ENCODE measurements at places on chromosomes 3 and 15.
A peak's percentile ranks its signal among the peaks of the same experiment; 100 is the strongest.

GRCh38 chr3:78940128-78940527, 827.7 kb downstream of the ROBO1 start:
- no peak for DNase-seq

- no peak for DNase-seq
Measured at GRCh38 chr15:81411051-81411450, 37.0 kb upstream of the TMC3 start.

GRCh38 chr3:172142051-172142863, 102.9 kb downstream of the FNDC3B start:
- peak; percentile 89 for DNase-seq

GRCh38 chr3:194956697-194957396, 271.2 kb downstream of the FAM43A start:
- DNase-seq: no peak

- DNase-seq: no peak
Measured at GRCh38 chr15:46552316-46552715, 917.5 kb downstream of the SQOR start.

DNA sequence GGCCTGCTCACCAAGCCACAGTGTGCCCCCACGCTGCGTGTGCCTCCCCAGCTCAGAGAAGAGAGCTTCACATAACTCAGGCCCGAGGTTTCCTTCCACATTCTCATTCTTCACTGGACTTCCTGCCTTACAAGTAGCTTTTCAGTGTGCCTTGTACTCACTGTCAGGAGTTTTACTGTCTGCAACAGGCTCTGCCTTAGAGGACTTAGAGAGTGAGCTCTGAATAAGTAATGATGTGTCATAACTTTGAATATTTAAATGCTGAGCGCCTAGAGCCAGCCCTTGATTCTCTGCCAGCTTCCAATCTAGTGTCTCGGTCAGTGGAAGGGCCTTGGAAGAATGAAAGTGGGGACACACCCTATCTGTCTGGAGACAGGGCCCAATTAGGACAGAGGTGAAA, 41.8 kb downstream of the ITGB5 start:
- DNase-seq: peak; percentile 96

- no peak for DNase-seq
Measured at GRCh38 chr15:85404176-85404917, 23.9 kb downstream of the AKAP13 start.

- no peak for DNase-seq
Measured at GRCh38 chr3:38022301-38022700, 7.1 kb downstream of the PLCD1 start.

DNA sequence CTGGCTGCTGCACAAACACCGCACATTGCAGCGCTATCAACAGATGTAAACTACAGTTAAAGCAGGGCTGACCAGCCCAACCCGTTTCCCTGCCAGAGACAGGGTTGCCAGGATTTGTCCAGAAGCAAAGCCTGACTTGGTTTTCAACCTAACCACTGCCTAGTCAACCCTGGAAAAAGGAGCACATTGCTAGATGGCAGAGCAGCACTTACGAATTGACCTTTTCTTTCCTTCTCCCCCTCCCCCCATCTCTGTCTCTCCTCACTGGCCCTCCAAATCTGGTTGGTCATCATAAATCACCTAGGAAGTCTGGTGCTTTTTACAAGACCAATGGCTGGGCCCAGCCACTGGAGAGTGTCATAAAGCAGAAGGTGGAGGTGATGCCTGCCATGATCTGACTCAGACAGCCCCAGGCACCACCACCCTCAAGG, 51.3 kb downstream of the ABCC5 start:
- DNase-seq: no peak

DNA sequence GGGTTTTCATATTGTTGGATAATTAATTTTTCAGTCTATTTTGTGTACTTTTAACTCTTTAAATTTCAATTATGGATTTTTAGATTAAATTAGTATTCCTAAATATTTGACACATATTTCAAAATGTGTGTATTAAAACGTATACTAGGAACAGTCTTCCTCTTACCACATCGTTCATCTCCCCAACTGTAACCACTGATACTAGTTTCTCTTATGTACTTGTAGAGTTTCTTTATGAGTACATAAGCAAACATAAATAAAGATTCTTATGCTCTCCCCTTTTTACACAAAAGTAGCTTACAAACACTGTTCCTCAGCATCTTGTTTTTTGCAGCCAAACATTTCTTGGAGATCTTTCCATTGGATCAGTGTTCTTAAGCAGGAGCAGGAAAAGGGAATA, 45.9 kb downstream of the CMSS1 start:
- no peak for DNase-seq

DNA sequence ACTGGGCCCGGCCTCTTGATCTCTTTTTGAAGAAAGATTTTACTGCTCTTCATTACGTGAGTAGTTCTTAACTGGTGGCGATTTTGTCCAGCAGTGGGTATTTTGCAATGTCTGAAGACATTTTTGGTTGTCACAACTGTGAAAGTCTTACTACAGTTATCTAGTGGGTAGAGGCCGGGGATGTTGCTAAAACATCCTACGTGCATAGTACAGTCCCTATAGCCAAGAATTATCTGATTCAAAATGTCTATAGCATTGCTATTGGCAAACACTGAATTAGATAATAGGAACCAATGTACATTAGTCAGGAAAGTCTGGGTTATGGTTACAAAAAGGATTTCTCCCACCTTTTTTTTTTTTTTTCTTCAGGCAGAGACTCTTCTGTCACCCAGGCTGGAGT, 38.1 kb downstream of the FOXL2 start:
- DNase-seq: no peak

- DNase-seq: no peak
Measured at GRCh38 chr3:52793702-52794611, 639 bp upstream of the ITIH3 start.

GRCh38 chr3:183981990-183982644, 35.6 kb downstream of the ABCC5 start:
- no peak for DNase-seq

- DNase-seq: no peak
Measured at GRCh38 chr3:155252021-155252420, 41.5 kb downstream of the STRIT1 start.

- DNase-seq: no peak
Measured at GRCh38 chr3:193768070-193768394, 175.0 kb downstream of the OPA1 start.

DNA sequence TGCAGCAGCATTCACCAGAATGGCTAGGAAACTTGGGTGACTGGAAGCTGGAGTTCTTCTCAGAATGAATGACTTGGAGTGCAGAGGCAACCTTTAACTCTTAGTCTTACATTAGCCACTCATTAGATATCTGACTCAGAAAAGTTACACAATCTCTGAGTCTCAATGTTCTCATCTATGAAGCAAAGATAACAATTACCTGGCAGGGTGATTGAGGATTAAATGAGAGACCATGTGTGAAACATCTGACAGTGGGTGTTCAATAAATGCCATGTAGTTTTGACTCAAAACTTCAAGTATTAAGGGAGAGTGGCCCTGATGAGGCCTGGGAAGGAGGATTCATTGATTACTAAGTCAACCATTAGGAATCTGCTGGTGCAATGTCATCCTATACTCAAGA, 48.3 kb downstream of the MRPL3 start:
- DNase-seq: peak; percentile 39

DNA sequence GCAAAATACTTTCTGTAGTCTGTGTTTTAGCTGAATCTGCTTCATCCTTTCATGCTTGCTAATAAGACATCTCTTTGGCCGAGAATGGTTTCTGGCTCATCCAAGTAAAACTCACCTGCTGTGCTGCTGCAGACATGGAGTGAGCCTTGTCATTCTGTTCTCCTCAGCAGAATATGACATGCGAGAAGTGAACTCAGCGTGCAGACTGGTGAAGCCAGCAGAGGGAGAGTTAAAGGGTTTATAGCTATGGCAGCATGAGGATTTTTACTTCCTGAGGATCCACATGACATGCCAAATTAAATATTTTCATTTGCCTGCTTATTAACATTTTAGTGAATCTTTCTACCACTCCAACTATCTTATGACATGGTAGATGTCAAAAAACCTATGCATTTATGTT, 658.4 kb upstream of the NECTIN3 start:
- no peak for DNase-seq

DNA sequence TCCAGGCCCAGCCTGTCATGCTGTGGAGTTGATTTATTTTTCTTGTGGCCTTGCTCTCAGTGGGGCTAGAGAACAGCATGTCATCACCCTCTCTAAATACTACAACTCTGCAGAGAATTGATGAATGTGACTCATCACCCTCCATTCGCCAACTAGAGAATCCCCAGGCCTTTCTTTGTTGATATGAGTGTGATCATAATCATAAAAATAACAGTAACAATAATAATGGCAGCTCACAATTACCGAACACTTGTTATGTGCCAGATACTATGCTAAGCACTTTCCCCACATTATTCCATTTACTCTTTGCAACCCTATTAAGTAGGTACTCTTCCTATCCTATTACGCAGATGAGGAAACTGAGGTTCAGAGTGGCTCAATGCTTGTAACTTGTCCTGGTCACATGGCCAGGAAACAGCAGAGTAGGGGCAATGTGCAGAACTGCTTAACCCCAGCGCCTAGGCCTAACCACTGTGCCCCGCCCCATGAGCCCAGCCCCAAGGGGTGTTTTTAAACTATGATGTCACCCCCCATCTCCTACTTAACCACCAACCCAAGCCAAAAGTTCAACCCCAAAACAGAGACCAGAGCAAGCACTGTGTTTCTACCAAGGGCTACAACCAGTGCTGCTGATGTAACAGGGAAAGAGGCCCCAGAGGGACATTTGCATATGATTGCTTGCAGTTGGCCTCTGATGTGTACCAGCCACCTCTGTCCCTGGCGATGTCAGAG, 104.5 kb downstream of the ADCY5 start:
- DNase-seq: peak; percentile 74

DNA sequence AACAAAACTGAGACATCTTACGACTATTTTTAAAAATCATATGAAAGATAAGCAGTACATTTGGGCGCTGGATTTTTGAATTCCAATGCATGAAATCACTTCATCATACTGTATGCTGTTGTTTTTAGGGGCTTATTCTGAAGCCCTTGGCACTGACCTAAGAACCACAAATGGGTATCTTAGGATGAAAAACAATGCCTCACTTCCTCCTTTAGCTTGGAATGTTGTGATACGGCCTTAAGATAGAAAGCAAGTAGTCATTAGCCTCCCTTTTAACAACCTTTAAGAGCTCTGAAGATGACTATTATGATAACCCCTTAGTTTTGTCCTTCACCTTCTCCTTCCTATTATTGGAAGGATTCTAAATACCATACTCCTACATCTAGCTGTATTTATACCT, 289.8 kb downstream of the ARPP21 start:
- peak; percentile 71 for DNase-seq

DNA sequence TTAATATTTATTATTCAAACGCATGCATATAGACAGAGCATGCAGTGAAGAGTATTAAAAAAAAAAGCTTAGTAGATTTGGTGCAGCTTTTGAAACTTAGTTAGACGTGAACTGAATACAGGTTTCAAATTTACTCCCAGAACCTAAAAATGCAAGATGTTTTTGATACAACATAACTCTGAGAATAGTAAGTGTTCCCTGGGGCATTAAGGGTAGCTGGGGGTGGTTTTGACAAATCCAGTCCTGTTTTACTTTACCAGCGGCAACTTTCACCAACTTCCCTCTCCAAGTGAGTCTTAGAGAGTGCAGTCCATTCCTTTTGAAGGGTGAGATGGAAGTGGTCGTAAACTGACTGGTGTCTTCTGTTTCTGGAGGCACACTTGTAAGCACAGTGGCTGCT, 11.2 kb downstream of the NCBP2 start:
- no peak for DNase-seq

DNA sequence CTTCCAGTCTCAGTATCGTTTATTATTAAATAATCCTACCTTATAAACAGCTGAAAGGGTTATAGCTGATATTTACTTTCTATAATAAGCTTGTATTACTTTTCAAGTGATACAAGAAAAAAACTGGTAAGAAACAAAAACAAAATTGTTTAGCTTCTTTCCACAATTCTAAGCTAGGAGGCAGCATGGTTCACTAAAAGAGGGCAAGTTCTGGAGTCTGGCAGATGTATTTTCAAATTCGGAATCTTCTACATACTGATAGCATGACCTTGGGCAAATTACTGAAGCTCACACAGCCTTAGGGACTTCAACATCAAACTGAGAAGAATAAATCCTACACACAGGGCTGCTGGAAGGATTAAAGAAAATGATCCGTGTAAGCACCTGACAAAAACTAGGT, 15.4 kb downstream of the C15orf62 start:
- DNase-seq: no peak

GRCh38 chr3:69204315-69204957, 82.0 kb upstream of the LMOD3 start:
- no peak for DNase-seq

GRCh38 chr3:112095731-112096130, 9.5 kb downstream of the C3orf52 start:
- DNase-seq: no peak

GRCh38 chr15:74768771-74769342, 13.0 kb upstream of the CSK start:
- DNase-seq: peak; percentile 68

- no peak for DNase-seq
Measured at GRCh38 chr3:56691165-56692000, 8.3 kb upstream of the TASOR start.

GRCh38 chr3:80238152-80238551, 470.4 kb upstream of the ROBO1 start:
- DNase-seq: no peak

- DNase-seq: no peak
Measured at GRCh38 chr15:41888662-41889253, 5.1 kb downstream of the SPTBN5 start.

DNA sequence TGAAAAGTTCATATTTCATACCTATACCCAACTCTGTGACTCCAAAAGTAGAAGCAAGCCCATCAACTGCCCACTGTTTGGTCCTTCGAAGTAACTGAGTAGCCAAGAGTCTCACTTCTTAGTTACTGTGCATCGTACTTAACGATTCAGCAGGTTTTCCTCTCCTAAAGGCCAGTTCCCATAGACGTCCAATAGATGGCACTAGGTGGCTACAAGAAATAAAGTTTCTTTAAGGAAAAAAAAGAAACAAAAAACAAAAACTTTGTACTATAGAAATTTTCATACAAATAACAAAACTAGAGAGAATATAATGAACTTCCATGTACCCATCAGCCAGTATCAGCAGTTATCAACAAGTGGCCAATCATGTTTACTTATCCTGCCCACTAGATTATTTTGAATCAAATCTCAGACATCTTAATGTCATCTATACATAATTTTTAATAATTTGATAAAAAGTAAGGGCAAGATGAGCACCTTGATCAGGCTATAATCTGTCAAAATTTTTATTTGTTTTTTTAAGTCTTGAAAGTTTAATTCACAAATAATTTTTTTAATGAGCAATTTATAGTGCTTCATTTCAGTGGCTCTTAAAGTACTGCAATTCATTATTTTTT, 63.8 kb upstream of the ACP3 start:
- DNase-seq: peak; percentile 61

DNA sequence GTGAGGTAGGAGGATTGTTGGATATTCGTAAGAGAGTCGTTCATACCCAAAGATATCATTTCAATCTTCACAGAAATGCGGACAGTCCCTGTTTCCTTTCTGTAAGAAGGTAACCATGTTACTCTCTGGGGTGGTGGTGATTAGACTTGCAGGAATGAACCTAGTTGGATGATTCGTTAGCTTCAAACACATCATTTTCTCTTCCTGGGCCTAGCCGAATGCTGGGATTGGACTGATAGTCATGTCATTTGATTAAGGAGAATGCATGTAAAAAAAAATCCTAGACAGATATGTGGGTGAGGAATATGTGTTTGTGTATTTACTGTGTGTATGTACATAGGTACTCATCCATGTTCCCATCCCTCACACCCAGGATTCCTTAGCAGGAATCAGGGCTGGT, 12.4 kb downstream of the SLCO3A1 start:
- peak; percentile 35 for DNase-seq
